Mesothelial cell of epicardium (in vitro differentiated cells): ENCODE measurements at places on chromosomes 12 and 14.

DNA sequence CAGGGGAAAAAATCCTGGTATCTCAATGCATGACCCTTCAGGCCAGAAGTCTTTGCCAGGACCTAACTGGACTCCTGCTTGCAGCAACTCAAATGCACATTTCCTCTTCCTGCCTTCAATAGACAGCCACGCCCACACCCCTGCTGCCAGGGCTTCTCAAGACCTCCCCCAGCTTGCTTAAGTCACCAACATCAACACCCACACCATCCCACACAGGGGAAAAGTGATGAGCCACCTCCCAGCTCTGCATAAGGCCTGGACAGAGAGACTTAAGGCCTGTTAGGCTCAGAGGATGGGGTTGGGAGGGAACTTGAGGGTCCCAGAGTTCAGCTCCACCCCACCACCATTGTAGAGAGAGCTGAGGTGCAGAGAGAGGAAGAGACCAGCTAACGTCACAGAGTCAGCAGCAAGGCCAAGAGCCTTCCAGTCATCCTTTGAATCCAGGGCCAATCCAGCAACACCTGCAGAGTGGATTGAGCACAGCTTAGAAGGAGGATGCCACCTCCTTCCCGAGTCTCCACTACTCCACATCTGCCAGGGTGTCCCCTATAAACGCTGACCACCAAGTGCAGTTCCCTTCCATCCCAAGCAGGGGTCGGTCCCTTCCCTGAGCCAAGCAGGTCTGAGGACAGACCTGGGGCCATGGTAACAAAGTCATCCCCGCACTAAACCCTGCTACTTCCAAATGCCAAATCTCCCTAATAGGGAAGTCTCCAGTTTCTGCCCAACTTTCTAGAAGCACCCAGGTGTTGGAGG lies 50.0 kb downstream of the KDM2B start:
- peak overlapping the region; percentile 51 for H3K27ac ChIP-seq
- H3K36me3 ChIP-seq: peaks cover 11% of the 10 kb centered on the region
- H3K4me3 ChIP-seq: no peak overlapping the region
- DNase-seq: no peak
- no peaks in the 10 kb centered on the region for H3K27me3 ChIP-seq

GRCh38 chr12:95473231-95473883 lies 595 bp upstream of the METAP2 start:
- DNase-seq: peak; percentile 40
- H3K36me3 ChIP-seq: peaks cover 17% of the 10 kb centered on the region
- no peaks in the 10 kb centered on the region for H3K27me3 ChIP-seq
- H3K4me1 ChIP-seq: peaks cover 27% of the 10 kb centered on the region

GRCh38 chr12:47184229-47184628 lies 104.5 kb upstream of the AMIGO2 start:
- H3K4me3 ChIP-seq: no peak overlapping the region
- H3K36me3 ChIP-seq: no peaks in the 10 kb centered on the region
- no peak for DNase-seq
- peaks cover 9% of the 10 kb centered on the region for H3K4me1 ChIP-seq
- H3K27me3 ChIP-seq: no peaks in the 10 kb centered on the region

GRCh38 chr14:97543221-97543620 lies 746.0 kb downstream of the VRK1 start:
- H3K36me3 ChIP-seq: no peaks in the 10 kb centered on the region
- no peaks in the 10 kb centered on the region for H3K4me1 ChIP-seq
- H3K4me3 ChIP-seq: no peak overlapping the region
- peaks cover 26% of the 10 kb centered on the region for H3K27me3 ChIP-seq
- H3K27ac ChIP-seq: no peak overlapping the region

- peak; percentile 45 for DNase-seq
- H3K4me3 ChIP-seq: peak overlapping the region; percentile 65
- H3K27me3 ChIP-seq: peaks cover 23% of the 10 kb centered on the region
Observed at GRCh38 chr14:70254476-70254961, 65.8 kb upstream of the SLC8A3 start.

DNA sequence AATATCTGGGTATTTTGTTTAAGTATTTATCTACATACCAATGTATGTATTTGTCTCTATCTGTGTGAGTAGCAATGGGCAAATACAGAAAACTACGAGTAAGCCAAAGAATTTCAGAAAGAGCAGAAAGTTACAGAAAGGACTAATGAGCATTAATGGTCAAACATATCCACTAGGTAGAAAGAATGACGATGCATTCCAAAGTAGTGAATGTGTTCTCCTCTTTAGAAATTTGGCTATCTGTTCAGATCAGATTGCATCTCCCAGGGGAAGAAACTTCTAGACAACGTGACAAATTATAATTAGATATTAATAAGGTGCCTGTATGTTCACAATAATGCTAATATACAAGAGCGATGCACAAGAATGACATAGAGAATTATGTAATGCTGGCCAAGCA lies 194.5 kb upstream of the GZMB start:
- no peak overlapping the region for H3K4me3 ChIP-seq
- no peak for DNase-seq
- no peaks in the 10 kb centered on the region for H3K4me1 ChIP-seq
- H3K36me3 ChIP-seq: peaks cover 2% of the 10 kb centered on the region

GRCh38 chr12:24997970-24998582 lies 49.2 kb upstream of the BCAT1 start:
- H3K27me3 ChIP-seq: no peaks in the 10 kb centered on the region
- no peak for DNase-seq
- peaks cover 24% of the 10 kb centered on the region for H3K4me1 ChIP-seq
- H3K4me3 ChIP-seq: no peak overlapping the region
- H3K27ac ChIP-seq: peak overlapping the region; percentile 85
- no peaks in the 10 kb centered on the region for H3K36me3 ChIP-seq
